ENCODE measurements at places on chromosomes 5 and 9.

GRCh38 chr5:82276800-82277612 is 1.1 kb downstream of the RPS23 start:
- DNase-seq = no peak

DNA sequence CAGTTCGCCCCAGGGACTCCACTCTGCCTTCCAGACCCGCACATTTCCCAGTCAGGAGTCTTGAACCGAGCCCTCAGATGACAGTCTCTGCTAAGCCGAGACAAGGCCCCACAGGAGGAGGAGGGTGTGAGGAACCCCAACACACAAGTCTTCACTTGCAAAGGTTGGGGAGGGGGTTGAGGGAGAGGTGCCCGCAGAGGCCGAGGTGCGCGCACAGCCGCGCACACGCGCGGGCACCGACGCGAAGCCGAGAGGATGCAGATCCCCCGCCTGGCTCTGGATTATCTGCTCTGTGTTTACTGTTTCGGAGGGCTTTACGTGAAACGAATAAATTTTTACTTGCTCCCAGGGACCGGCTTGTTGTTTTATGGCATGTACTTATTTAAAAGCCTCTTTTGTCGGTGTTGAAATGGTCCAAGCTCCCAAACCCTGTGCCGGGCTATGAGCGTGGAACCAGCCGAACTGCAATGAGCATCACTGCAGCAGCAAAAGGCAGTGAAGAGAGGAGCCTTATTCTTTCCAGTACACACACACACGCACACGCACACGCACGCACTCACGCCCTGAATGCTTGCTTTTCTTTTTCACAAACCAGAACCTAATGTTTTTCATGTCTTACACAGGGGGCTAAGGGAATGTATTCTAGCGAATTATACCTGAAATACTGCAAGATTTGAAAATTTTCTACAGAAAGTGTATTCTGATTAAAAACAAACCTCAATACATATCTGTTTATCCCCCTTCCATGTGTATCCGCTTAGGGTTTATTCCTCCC is 297.7 kb downstream of the PARP8 start:
- no peak for DNase-seq

- DNase-seq = no peak
These were observed 1248.1 kb upstream of the CDH18 start for GRCh38 chr5:21236104-21236503.

DNA sequence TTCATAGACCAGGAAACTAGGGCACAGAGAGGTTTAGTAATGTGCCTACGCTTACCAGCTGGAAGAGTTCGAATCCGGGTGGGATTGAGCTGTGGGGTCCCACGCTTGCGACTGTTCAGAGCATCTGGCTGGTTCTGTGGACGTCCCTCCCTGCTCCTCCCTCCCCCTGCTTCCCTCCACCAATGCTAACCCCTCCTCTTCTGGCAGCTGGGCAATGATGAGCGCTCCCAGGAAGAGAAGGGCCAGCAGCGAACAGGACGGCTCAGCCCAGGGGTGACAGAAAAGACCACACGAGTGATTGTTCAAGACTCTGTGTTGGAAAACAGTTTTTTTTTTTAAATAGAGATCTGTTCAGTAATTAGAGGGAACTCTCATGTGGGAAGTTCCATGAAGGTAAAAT is 6.9 kb downstream of the FAM163B start:
- no peak for DNase-seq

GRCh38 chr9:126667190-126668055 is 53.7 kb downstream of the LMX1B start:
- DNase-seq = no peak

Measured in 8988T (cell line).